Activated CD4-positive, alpha-beta T cell treated with anti-CD3 and anti-CD28 coated beads, Interleukin-2, amount 50 U/mL, for 24 hours (primary cell): ENCODE measurements at places on chromosomes 11 and 22.

DNA sequence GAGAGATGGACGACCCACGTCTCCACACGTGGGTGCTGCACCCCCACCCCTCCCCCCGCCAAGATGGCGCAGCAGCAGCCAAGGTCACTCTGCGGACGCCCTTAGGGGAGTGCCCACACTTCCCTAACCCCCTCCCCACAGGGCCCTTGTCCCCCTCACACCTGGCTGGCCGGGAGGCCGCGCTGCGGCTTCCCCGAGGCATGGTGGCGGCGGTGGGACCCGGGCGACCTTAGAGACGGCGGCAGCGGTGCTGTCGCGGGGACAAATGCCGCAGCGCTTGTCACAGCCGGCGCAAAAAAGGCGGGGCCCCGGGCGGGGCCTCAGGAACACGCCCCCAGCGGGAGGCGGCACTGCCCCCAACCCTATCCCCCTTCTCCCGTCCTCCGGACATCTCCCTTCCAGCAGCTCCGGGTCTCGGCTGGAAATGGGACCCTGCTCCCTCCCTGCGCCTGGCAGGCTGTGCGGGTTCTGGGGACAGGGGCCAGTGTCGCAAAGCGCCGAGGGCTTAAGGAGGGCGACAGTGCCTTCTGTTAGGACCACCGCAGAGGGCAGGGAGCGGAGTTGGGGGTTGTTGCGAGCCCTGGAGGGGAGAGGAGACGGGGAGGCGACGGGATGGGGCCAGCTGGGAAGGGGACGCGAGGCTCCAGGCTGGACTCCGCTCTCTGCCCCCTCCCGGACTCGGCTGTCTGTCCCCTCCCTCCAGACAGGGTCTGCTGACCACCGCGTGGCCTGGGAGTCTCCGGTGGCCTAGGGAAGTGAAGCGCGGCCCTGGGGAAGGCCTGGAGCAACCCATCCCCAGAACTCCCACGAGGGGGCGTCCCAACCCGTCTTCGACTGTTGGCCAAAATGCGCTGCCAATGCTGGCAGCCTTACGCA, at the start of gene CHCHD10:
TSS of gene CHCHD10 (minus strand) at position 300 of the 876 bp plus-strand sequence. CDS start at position 202, 98 bp downstream.
- peak; percentile 64 for DNase-seq

DNA sequence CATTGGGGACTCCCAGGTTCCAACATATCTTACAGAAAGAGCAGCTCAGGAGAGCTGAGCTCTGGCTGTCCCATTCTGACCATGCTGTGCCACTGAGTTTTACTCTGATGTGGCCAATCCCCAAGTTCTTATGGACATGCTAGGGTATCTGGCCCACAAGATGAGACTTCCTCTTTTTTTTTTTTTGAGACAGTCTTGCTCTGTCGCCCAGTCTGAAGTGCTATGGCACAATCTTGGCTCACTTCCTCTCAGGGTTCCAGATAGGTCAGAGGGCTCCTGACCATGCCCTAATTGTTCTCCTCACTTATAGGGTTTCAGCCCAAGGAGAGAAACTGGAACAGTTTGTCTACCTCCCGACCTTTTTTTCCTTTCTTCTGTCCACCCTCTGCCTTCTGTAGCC, 152.3 kb upstream of the CCDC90B start:
- no peak for DNase-seq

GRCh38 chr11:63099555-63099954, 44.5 kb downstream of the SLC22A24 start:
- DNase-seq: no peak

GRCh38 chr11:64870176-64870892, 8.1 kb downstream of the EHD1 start:
- no peak for DNase-seq

GRCh38 chr11:3044004-3044403, 13.2 kb downstream of the CARS1 start:
- no peak for DNase-seq

DNA sequence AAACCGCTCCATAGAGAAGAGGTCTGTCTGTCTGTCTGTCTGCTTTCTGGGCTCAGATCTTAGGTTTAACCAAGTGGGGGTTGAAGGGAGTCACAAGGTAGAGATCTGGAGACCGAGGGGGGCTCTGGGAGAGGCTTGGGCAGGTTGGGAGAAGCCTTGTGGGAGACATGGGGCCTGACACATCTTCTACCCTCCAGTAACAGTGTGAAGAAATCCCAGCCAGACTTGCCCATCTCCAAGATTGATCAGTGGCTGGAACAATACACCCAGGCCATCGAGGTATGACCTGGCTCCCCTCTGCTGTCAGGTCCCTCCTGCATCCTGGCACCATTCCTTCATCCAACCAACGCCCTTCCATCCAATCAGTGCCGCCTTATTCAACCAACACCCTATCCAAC, 7.4 kb downstream of the PRR33 start:
- DNase-seq: no peak

GRCh38 chr22:28983190-28983589, 78.4 kb downstream of the C22orf31 start:
- no peak for DNase-seq

GRCh38 chr11:44755556-44756523, 29.1 kb downstream of the TSPAN18 start:
- no peak for DNase-seq

DNA sequence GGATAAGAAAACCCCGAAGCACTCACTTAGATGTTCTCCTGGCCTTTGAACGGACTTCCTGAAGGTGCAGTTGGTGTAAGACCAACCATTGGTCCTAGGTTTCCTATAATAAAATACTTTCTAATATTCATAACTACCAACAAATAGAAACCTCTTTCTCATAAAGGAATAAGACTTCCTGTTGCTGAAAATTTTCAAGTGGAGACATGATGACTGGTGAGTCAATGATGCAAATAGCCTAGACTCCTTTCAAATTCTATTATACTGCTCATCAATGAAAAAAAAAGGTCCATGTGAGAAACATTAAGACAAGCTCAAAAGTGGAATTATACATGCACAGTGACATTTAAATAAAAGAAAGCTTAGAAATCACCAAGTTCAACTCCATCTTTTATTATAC, 862.8 kb downstream of the FAM181B start:
- DNase-seq: no peak

- no peak for DNase-seq
These were observed 604.0 kb upstream of the ANO3 start for GRCh38 chr11:25727944-25728343.

DNA sequence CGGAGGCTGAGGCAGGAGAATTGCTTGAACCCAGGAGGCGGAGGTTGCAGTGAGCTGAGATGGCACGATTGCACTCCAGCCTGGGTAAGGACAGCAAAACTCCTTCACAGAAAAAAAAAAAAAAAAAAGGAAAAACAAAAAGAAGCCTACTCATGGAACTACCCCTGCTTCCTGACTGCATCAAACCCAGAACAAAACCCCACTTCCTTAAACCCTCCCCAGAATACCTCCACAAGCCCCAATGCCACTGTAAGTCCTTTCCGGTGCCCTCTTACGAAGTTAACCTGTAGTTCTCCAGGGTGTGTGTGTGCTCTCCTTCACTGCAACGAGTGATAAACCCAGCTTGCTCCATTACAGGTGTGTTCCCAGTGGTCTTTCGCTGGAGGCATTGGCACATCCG, 8.6 kb upstream of the TOLLIP start:
- DNase-seq: no peak

DNA sequence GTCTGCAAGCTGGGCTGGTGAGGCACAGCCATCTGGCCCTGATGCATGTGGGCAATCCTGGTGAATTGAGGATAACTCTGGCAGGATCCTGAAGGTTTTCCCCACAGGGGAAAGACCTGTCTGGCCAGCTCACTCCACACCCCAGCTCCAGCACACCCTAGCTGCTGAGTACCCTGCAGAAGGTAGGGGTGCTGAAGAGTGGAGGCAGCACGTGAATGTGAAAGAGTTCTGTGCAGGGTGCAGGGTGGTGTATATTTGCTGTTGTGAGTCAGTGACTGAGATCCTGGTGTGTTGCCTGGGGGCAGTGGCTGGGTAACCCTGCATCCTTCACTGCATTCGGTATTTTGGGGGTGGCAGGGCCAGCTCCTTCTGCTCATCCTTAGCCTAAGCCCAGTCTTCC, 22.4 kb downstream of the DGAT2 start:
- no peak for DNase-seq

- no peak for DNase-seq
These were observed 8.6 kb downstream of the CCDC34 start for GRCh38 chr11:27354359-27354965.

DNA sequence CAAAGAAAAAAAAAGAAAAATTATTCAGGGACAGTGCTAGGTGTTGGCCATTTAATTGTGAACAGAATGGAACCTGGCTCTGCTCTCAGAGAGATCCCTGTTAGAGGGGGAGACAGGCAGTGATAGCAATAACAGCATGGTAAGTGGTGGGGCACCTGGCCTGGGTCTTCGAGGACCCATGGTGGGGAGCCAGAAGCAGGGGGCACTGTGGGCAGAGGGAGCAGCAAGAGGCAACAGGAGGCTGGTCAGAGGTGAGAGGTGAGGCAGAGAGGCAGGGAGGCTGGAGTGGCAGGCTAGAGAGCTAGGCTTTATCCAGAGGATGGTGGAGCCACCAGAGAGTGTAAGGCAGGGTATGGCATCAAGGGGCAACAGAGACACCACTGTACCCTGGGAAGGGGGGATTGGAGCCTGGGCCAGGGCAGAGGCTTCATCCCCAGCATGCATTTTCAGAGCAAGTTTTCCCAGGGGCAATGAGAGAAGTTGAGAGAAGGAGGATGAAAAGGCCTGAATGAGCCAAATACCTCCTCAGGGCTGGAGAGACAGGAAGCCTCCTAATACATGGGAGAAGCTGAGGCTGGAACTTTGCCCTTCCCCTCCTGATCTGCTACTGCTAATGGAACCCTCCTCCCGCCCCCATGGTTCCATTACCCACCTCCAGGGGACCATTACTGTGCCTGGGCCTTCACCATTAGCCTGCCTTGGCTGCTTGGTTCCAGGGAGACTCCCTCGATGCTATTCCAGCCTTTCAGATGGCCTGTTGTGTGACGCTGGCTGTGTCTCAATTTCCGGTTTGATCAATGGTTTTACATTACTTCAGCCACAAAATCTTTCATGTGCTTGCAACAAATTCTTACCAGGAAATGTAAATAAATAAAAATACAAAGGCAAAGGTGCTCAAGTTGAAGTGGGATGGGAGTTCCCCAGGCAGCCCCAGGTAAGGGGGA, 2.6 kb upstream of the P2RY2 start:
- DNase-seq: no peak

GRCh38 chr11:64611869-64612646, 21.0 kb downstream of the SLC22A12 start:
- DNase-seq: no peak

GRCh38 chr11:87589082-87589481, 551.3 kb downstream of the TMEM135 start:
- no peak for DNase-seq

DNA sequence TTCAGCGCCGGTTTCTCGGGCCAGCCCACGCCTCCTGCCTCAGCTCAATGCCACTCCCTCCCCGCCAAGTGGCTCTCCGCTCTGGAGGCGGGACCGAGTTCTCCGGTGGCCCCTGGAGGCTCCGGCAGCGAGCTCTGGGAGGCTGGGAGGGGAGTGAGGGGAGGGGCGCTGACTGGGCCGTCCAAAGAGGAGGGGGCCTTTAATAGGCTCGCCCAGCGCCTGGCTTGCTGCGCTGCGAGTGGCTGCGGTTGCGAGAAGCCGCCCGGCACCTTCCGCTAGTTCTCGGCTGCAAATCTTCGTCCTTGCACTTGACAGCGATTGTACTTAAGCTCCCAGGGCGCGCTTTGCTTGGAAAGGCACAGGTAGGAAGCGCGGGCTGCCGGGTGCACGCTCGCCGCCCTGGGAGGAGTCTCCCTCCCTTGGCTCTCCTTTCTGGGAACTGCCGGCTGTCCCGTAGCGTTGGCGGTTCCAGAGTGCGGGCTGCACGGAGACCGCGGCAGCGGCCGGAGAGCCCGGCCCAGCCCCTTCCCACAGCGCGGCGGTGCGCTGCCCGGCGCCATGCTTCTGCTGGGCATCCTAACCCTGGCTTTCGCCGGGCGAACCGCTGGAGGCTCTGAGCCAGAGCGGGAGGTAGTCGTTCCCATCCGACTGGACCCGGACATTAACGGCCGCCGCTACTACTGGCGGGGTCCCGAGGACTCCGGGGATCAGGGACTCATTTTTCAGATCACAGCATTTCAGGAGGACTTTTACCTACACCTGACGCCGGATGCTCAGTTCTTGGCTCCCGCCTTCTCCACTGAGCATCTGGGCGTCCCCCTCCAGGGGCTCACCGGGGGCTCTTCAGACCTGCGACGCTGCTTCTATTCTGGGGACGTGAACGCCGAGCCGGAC, at the start of gene ADAMTS15:
TSS of gene ADAMTS15 (plus strand) at position 230 of the 894 bp plus-strand sequence. CDS start at position 559, 329 bp downstream.
- DNase-seq: no peak

DNA sequence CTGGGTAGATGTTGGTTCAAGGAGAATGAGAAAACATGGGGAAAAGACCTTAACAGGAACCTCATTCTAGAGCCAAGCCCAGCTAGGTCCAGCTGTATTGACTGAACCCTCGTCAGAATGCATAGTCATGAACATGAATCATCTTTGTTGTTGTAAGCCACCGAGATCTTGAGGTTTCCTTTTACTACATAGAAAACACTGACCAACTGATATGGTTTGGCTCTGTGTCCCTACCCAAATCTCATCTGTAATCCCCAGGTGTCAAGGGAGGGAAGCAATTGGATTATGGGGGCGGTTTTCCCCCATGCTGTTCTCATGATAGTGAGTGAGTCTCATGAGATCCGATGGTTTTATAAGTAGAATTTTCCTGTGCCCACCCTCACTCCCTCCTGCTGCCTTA, 19.4 kb upstream of the PHOX2A start:
- DNase-seq: no peak

- DNase-seq: no peak
These were observed 72.1 kb downstream of the SEZ6L start for GRCh38 chr22:26241361-26241760.

GRCh38 chr11:87174870-87175269, 137.1 kb downstream of the TMEM135 start:
- no peak for DNase-seq

GRCh38 chr11:93494357-93494756, 48.8 kb downstream of the SMCO4 start:
- no peak for DNase-seq

DNA sequence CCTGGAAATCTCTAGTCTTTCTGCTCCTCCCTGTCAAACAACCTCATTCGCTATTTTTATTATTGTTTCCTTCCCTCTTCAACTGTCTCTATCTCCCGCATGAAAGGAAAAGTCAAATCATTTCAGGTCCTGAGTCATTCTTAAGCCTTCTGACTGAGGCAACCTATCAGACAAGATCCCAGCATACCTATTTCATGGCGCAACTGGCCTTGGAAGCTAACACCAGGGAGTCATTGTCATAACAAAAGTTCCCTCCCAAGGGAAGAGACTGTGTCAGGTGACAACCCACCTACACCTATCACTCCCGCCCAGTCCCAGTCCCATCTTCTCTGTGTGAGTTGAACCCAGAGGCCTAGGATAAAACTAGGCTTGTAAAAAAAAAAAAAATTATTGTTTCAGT, 10.2 kb upstream of the ARHGAP42 start:
- DNase-seq: no peak

GRCh38 chr11:10692531-10693115, 932 bp downstream of the IRAG1 start:
- DNase-seq: no peak

GRCh38 chr11:25988178-25988577, 343.8 kb upstream of the ANO3 start:
- no peak for DNase-seq

GRCh38 chr11:27085605-27086004, 45.0 kb downstream of the BBOX1 start:
- no peak for DNase-seq
